NCI-H526 treated with DMSO at 0.1 percent for 48 hours (cell line): ENCODE measurements at places on chromosomes 5 and 9.
A peak's percentile ranks its signal among the peaks of the same experiment; 100 is the strongest.

DNA sequence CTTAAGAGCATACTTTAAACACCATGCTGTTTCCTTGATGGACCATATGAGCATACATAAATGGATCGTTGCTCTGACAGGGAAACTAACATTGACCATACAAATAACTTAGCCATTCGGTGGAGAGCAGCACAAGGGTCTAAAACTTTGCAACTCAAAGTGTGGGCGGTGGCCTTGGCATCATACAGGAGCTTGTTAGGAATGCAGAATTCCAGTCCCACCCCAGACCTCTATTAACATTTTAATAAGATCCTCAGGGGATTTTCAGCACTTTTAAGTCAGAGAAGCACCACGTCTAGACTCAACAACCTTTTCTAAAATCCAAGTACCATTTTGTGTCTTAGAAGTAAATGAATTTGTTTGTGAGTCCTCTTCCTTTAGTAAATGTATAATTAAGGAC is 260.9 kb downstream of the EBF1 start:
- DNase-seq = no peak

GRCh38 chr5:127705120-127705892 is 2.1 kb downstream of the CCDC192 start:
- no peak for DNase-seq

DNA sequence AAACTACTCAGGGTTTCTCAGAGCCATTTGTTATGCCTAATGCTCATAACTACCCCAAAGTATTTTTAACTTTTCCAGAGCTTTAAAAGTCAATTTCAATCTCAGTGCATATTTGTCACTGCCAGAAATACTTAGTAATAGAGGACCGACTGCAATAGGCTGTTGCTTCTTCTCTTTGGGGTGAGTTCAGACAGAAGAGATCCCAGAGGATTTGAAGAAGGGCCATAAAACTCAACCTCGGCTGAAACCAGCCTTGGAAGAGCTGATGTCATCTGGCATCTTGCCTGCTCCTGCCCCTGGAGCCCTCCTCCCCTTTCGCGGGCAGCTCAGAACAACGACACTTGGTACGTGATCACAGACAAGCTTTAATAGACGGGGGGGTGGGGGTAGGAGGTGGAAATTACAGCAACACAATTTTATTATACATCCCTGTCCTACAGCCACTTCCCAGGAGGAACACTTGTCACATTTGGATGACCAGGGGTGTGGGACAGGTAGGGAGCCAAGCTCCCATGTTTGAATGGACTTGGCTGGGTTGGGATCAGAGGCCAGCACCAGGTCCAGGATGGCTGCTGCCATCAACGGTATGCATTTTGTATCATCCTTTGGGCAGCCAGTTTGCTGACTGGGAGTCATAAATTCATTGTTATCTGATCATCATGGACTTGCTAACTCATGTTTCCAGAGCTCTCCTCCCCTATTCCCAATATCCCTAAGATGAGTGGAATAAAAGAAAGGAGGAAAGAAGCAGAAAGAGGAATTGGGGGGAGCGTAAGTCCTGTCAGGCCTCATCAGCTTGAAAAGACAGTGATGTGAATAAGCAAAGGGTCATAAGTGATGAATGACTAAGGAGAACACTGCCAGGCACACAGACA is 186.6 kb upstream of the PANK3 start:
- no peak for DNase-seq

DNA sequence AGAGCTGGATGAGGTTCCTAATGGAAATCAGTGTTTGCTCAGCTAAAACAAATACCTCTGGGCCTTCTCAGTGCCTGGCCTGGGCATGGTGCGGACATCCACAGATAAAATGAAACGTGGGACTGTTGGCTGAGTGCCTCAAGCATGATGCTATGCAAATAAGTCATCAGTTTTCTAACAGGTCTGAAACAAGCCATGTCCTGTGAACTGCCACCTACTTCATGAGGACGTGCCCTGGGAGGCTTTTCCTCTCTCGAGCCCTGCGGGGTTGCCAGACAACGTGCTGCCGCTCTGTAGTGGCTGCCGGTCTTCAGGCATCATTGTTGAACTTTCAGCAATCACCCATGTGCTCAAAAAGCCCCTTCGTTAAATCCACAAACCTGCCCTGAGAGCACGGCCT is 240.4 kb upstream of the IRX2 start:
- DNase-seq = peak; percentile 98

DNA sequence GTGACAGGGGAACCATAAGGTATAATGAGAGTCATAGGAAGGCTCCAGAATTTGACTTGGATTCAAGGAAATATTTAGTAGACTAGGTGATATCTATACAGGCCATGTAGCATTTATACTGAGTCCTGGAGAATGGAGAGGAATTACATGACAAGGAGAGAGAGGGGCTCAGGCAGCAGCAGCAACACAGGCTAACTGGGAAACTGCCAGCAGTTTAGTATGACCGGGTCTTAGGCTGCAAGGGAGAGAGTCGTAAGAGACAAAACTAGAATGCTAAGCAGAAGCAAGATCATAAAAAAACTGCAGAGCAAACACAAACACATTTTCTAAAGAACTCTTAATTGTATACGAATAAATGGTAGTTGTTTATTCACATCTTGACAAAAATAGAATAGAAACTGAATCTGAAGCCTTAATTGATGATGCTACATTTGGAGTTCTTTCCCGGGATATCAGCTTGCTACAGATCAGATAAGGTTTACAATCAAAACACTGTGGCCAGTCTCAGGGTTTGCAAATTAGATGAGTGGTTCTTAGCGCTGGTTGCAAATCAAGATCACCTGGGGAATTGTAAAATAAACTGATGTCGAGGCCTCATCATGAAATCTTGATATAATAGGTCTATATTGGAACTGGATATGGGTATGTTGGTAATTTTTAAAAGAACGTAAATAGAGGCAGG is 480.0 kb upstream of the C9orf72 start:
- peak; percentile 86 for DNase-seq

GRCh38 chr5:5739490-5739945 is 317.0 kb downstream of the ICE1 start:
- no peak for DNase-seq

GRCh38 chr9:134381671-134382516 is 55.6 kb downstream of the RXRA start:
- DNase-seq = no peak

DNA sequence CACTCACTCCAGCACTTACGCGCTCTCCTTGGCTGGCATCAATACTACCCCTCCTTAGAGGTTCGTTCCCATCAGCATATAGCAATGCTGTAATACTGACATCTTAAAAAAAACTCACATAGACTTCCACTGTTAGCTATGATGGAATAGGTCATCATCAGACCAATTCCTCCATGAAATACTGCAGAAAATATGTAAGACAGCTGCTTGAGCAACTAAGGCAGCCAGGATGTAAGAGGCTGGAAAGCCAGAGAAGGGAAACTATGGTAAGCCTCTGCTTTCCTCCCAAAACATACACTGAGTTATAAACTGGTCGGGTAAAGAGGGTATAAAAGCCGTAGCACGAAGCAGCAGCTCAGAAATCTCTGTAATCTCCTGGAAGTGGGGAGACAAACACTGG is 33.5 kb downstream of the AUH start:
- no peak for DNase-seq

- DNase-seq = no peak
Measured at GRCh38 chr9:19405771-19406170, 3.0 kb upstream of the ACER2 start.

DNA sequence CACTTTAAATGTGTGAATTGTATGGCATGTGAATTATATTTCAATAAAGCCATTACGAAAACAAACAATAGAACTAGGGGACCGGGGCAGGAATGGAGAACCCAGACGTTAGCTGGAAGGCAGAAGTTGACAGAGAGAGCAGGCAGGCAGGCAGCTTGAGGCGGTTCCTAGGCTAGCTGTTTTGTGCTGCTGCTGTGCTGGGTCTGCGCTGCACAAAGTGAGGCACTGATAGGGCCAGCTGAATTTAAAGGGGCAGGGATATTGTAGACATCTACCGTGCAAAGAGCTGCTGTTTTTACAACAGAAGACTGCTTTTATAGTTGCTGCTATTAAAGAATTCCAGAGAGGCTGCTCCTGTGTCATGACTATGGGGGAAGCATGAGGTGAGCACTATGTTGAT is 21.6 kb upstream of the MIER3 start:
- DNase-seq = no peak

- no peak for DNase-seq
Measured at GRCh38 chr9:124348363-124348762, 66.9 kb downstream of the PSMB7 start.

DNA sequence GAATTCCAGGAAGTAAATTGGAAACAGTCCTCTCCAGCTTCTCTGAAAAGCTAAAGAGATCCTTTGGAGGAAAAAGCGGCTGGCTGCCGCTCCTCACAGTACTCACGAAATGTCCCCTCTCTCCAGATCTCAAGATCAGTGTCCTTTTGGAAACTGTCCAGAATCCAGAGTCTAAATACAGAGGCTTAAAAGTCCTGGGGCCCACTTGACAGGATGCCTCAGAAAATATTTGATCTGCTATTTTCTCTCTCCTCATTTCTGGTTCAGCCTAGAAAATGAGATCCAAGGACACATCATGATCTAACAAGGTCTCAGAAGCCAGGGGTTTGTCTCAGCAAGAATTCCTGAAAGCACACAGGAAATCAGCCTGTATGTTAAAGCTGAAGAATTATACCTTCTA is 7.2 kb downstream of the C1QTNF2 start:
- DNase-seq = no peak

DNA sequence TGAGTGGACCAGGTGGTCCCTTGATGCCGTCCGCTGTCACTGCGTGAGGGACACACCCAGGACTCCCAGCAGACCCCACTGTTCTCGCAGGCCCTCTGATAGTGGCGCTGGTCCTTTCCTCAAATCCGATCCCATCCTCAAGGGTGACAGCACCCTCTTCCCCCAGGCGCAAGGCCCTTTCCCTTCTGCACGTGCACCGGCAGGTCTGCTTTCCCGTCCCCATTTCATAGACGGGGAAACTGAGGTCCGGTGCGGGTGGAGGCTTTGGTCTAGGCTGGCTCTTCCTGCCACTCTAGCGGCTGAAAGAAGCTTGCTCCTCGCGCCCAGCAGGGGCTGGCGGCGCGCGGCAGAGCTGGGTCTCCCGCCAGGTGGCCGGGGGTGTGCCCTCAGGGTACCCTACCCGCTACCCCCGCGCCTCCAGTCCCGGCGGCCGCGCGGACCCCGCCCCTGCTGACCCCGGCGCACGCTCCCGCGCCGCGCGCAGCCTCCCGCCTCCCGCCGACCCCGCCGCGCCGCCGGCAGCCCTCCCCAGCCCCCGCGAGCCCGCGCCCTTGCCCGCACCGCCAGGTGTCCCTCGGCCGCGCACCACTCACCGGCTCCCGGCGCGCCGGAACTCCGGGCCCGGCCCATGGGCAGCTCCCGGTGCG is 453 bp downstream of the RASGEF1C start:
- DNase-seq = no peak

DNA sequence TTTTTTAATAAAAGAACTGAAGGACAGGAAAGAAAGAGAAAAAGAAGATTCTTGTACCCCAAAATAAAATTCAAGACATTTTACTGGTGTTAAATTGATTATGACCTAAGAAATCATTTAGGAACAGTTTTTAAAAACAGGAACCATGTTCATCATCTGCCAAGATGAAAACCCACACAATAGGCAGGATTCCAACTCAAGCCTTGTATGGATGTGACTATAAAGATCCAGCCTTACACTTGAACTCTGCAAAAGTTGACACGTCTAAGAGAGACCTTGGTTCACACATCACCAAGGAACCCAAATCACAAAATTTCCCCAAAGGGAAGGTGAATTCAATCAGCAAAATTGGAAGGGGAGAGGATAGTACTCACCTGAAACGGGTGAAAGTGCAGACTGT is 82.6 kb downstream of the SMIM23 start:
- no peak for DNase-seq

DNA sequence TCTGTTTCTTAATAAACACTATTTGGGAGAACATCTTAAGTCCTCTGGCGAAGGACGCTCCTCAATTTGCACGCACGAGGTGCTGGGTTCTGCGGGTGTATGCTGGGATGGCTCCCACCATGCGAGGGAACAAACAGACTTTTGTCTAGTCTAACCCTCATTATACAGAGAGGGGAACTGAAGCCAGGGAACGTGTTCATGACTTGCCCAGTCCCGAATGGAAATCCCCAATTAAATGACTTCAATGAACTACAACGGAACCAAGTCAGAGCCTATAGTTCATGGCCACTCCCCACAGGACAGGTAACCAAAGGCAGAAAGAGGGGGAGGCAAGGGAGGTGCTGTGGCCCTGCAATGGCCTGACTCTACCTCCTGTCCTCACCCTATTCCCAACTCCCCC is 9.3 kb downstream of the TLE1 start:
- no peak for DNase-seq

DNA sequence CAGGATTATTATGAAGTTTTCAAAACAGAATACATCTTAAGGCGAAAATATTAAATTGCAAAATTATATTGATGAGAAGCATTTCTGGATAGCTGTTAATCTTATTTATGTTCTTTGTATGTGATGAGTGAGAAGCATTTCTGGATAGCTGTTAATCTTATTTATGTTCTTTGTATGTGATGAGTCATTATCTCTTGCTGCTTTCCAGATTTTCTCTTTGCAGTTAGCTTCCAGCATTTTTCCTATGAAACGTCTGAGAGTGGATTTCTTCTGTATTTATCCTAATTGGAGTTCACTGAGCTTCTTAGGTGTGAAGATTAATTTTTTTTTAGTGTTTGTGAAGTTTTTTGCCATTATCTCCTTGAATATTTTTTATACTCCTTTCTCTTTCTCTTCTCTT is 8.2 kb downstream of the TMEM232 start:
- no peak for DNase-seq

DNA sequence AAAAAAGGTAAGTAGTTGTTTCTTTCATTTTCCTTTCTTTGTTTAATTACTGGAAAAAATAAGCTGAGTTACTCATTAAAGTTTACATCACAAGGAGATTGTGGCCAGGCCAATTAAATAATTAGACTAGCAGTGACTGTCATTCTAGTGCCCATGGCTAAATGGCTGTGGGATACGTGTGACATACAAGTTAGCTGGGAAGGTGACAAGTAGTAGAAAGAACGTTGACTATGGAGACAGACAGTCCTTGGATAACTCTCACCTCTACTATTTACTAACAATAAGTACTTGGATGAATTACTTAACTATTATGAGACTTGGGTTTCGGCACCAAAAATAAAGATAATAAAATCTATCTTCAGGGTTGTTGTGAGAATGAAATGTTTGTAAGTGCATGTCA is 7.0 kb upstream of the LOX start:
- DNase-seq = no peak

- DNase-seq = no peak
Measured at GRCh38 chr9:134496413-134497282, 145.0 kb upstream of the COL5A1 start.

- no peak for DNase-seq
Measured at GRCh38 chr9:35928591-35929452, 19.5 kb downstream of the SPAAR start.

DNA sequence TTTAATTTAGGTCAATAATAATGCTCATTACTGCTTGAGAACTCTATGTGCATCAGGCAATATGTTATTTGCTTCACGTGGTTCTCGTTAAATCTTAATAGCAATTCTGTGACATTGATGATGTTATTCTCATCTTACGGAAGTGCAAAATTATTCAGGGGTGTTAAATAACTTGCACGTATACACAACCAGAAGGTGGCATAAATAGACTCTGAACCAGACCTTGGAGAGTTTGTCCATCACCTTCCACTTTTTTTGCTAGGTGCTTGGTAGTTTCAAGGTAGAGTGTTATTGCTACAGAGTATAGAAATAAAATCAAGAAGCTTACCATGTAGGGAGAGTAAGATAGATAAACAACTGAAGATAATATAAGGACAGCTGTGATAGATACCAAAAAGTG is 23.6 kb upstream of the TNFAIP8 start:
- DNase-seq = no peak

- DNase-seq = no peak
Measured at GRCh38 chr9:116572095-116572748, 114.9 kb upstream of the TRIM32 start.
